Stimulated activated CD4-positive, alpha-beta T cell treated with anti-CD3 and anti-CD28 coated beads, TNF-alpha, amount 100 ng/mL, for 48 hours (primary cell): ENCODE measurements at places on chromosomes 1 and 21.
A peak's percentile ranks its signal among the peaks of the same experiment; 100 is the strongest.

DNA sequence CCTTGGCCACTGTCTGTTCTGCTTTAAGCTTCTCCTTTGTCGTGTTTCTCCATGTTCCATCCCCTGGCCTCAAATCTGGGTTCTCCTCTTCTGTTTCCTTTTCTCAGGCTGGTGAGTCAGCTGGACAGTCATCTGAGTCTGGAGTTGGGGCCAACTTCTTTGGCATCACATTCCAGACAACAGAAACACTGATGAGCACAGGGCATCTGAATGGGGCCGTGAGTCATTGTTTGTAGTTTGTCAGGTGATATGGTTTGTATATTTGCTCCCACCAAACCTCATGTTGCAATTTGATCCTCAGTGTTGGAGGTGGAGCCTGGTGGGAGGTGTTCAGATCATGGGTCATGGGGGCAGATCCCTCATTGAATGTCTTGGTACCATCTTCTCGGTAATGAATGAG lies 14.3 kb upstream of the OLIG2 start:
- no peak for DNase-seq

DNA sequence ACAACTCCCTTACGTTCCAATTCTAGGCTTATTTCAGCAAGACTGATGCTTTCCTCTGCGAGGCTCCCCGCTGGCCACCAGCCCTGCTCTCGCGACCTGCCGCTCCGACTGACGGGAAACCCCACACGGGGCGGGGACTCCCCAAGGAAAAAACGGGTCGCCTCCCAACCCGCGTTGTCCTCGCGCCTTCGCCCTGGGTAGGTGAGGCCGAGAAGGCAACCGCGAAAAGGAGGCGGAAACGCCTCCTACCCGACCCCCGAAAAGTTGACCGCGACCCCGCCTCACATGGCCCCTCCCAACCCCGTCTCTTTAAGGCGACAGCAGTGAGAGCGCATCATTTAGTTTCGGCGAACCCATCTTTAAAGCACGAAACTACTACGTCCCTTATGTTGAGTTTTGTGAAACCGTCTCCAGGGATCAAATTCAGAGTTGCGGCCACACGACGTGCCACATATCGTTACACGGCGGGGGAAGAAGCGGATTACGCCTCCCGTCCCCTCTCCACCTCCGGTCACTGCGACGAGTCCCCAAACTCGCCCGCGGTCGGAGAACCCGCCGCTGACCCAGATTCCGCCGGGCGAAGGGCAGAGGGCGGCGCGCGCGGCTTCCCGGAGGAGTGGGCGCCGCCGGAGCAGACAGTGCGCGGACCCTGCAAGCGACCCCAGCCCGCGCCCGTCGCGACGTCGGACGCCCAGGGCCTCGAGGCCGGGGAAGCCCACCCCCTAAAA lies 1.2 kb downstream of the ANP32E start:
- DNase-seq: peak; percentile 86

DNA sequence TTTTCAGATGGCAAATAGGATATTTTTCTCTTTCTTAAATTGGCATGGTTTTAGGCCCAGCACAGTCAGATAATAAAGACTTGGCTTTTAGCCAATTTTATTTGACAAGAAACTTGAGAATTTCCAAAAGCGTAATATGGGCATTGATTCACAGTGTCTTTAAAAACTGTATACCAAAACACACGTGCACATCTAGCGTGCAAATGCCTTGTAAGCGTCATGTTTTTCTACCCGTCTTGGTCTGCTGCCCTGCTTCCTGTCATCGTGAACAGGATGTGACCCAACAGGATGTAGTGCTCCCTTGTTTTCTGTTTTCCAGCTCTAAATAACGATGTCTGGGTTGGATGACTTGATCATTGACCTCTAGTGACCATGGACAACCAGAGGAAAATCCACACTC lies 24.7 kb upstream of the SLC44A3 start:
- DNase-seq: no peak

- peak; percentile 9 for DNase-seq
Measured at GRCh38 chr1:197614916-197615692, 160.2 kb downstream of the DENND1B start.

DNA sequence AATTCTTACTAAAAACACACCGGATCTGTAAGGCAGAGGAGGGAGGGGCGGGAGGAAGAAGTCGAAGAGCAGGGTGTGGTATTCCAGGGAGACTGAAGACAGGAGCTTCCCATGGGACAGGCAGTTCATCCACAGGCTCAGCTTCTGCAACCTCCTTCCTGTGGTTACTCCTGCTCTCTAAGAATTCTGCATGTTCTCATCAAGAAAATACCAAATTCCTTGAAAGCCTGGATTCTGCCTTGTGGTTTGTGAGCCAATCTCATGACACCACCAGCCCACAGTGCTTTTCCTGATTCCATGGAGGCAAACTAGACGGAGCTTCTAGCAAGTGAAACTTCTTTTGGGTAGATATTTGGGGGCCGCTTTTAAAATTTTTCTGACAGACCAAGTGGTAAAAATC lies 1.1 kb upstream of the ST6GALNAC3 start:
- DNase-seq: no peak

DNA sequence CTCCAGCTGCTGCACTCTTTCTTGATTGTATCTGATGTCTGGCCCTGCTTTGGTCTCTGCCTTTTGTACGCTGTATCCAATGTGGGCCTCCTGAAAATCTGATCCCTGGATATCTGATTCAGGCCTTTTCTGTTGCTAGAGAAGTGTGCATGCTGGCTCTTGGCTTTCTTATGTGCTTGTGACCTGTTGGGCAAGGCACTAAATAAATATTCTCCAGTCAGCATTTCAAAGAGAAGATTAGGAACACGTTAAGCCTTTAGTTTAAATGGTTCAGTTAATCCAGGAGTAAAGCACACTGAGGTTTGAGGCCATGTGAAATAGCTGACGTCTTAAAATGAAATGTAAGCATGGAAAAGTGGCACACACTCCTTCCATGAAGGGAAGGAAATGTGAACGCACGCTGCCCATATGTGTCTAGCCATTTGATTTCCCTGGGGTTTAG lies 9.3 kb upstream of the F3 start:
- no peak for DNase-seq

DNA sequence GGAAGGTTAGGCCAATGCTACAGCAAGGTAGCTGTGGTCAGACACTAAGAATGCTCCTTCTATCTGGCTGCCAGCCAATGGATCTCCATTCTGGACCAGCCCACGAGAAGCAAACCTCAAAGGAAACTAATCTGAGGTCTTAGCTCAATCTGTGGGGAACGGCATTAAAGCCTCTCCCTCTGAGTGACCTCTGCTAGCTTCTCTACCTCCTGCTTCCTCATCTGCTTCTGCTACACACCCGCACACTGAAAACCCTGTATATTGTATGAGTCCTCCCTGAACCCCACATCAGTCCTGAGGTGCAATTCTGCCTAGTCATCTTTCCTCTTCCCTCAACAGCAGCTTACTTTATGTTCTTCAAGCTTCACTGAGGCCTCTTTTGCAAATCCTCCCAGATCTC lies 6.9 kb upstream of the GALE start:
- no peak for DNase-seq

DNA sequence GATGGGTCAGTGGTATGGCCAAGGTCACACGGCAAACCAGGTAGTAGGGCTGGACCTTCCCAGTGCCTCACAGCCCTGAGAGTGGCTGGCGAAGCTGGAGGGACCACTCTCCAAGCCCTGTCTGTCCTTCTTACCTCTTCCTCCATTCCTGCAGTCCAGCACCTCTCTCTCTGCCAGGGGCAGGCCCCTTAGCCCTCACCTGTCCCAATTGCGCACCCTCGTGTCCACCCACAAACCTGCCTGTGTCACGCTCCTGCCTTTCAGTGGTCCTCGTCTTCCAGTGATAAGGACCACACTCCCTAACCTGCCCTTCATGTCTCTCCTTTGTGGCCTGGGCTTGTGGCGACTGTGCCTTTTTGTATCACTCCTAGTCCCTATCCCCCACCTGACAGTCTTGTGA lies 3.4 kb downstream of the PODN start:
- DNase-seq: no peak

GRCh38 chr1:213374369-213374768 lies 323.3 kb downstream of the RPS6KC1 start:
- DNase-seq: peak; percentile 49

DNA sequence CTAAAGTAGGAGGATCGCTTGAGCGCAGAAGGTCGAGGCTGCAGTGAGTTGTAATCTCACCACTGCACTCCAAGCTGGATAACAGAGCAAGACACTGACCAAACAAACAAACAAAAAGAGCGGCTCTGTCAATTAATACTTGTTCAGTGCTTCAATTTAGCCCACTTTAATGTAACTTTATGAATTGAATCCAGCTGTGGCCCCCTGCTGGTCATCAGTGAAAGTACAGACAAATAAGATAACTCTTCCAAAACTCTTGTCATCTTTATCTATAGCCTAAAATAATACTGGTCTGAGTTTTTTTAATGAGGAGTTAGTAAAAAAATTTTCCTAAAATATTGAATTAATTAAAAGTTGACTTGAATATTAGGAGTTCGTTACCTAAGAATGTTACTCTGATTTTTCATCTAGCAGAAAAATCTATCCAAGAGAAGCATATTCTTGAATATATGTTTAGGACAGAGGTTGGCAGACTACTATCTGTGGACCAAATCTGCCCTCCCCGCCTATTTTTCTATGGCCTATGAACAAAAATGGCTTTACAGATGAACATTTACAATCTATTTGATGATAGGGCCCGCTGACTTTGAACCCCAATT lies 26.1 kb downstream of the ATP5PF start:
- DNase-seq: peak; percentile 4

GRCh38 chr21:42513985-42514882 lies 582 bp downstream of the SLC37A1 start:
- DNase-seq: peak; percentile 68

GRCh38 chr21:36846631-36847030 lies 119.8 kb downstream of the HLCS start:
- no peak for DNase-seq

DNA sequence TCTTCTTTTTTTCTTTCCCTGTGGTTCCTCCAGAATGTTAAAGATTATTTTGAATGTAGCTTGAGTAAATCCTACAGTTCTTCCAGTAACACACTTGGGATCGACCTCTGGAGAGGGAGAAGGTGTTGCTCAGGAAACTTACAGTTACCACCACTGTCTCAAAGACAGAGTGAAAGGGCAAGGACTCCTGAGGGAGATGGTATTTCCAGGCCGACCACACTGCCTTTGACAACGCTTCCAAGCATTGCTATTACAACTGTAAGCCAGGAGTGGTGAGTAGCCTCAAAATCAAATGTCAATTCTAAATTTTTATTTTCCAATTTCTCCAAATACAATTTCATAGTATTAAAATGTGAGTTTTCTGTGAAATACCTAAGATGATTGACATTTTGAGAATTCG lies 125.9 kb downstream of the PDE4B start:
- DNase-seq: no peak

- no peak for DNase-seq
Measured at GRCh38 chr21:43701936-43702784, 16.8 kb upstream of the PDXK start.

- no peak for DNase-seq
Measured at GRCh38 chr1:84365225-84366221, 32.8 kb upstream of the DNASE2B start.

DNA sequence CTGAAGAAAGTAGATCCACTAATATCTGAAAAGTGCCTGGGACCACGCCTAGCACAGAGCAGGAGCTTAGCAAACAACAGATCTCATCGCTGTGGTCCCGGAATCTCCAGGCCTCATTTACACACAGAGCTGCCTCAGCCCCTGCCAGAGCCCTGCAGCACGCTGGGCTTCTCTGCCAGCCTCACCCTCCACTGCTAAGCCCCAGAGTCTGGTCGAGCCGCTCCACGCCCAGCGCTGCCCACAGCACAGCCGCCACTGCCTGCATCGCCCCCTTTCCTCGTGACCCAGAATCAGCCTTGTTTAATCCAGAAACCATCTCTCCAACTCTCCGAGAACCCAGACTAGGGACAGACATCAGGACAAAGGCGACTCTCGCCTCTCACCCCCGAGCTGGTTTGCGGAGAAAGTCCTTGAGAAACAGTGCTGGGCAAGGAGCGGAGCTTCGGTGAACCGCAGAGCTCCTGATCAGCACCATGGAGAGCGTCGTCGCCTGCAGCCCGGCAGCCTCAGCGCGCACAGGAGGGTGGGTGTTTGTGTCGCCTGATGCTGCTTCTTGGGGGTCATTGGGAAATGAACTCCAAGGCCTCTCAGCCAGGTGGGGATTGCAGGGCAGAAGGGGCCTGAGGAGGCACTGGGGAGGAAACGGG lies 145.1 kb downstream of the NPHP4 start:
- DNase-seq: no peak

DNA sequence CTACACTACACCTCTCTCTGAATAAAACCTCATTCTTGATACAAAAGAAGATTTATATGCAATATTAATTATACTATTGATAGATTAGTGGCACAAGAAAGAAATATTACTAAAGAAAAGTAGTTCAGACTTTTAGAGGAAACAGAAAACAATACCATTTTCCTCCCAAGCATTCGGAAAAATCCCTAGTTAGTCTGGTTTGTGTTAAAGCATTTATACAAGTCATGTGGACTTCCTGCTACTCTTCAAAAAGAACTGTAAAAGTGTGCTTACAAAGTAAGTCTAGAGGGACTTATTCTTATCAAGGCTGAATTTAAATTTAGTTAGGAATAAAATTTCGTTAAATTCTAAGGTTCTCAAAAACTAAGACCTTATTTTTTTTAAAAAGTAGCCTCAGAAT lies 129.1 kb downstream of the ATP1B1 start:
- no peak for DNase-seq

DNA sequence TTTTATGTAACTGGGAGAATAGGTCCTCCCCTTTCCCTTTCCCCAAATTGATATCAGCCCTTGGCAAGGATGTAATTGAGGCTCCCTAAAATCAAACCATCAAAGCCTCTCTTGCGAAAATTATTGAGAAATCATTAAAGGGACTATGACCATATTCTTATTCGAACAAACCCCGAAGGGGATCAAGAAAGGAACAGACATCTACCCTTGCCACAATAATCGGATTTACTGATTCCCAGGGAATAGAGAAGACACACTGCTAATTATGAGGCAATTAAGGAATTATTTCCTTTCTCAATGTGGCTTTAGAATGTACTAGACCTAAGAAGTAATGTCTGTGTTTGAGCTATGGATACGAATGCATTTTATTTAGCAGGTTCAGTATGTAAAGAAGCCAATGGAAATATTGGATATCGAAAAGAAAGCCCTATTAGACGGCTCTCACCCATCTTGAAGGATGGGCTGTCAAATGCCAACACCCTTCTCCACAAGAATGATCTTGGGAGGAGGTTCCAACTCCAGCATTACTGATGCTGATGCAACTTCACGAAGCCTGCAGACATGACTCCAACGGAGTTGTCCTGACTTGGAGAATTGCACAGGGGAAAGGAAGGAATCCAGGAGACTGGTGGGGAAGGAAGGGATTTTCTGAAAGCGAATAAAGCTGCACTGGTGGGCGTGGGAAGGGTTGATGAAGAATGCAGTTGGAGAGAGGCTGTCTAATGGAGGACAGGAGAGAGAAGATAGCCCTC lies 11.6 kb upstream of the PTPRF start:
- DNase-seq: no peak

- DNase-seq: no peak
Measured at GRCh38 chr1:66678146-66678545, 74.1 kb upstream of the DYNLT5 start.

DNA sequence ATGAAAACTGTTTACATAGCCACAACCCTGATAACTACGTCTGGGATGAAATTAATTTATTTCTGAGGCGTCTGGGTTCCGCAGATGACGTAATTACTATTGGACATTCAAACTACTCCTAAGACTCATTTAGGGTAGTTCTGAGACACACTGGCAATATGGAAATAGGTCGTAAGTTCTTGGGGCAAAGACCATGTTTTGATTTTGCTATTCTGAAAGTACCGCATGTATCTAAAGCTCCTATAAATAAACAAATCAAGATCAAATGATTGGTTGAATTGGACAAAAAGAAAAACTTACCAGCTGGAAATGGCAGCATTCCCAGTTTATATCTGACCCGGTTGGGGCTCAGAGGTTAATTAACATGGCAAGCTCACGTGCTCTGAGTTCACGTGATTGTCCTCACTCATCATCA lies 74.3 kb downstream of the DHRS3 start:
- no peak for DNase-seq
